ENCODE measurements at places on chromosomes 2 and 18.

- DNase-seq = no peak
These were observed 113.5 kb upstream of the TEX51 start for GRCh38 chr2:126785236-126785635.

GRCh38 chr2:70510313-70510712 is 43.3 kb downstream of the TGFA start:
- no peak for DNase-seq

- no peak for DNase-seq
These were observed 102.9 kb upstream of the CCDC195 start for GRCh38 chr2:224819075-224819474.

DNA sequence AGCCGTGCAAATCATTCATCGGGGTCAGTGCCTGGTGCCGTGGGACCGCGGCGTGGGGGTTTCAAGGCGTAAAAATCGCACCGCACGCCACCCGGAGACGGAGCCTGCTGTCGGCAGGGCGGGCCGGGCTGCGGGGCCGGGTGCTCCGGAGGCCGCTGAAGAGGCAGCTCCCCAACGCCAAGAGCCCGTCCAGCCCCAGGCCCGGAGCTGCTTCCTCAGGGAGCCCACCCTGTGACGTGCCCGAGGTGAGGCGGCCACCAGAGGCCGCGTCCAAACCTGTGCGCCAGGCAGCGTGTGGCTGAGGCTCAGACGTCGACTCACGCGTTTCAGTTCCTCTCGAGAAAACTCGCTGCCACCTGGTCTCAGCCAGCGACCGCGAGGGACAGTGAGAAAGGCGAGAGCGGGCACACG is 98.1 kb downstream of the NFATC1 start:
- no peak for DNase-seq

- DNase-seq = no peak
These were observed 87.3 kb downstream of the ACTR2 start for GRCh38 chr2:65314801-65315441.

GRCh38 chr2:64212346-64212745 is 68.1 kb upstream of the PELI1 start:
- peak; percentile 61 for DNase-seq

DNA sequence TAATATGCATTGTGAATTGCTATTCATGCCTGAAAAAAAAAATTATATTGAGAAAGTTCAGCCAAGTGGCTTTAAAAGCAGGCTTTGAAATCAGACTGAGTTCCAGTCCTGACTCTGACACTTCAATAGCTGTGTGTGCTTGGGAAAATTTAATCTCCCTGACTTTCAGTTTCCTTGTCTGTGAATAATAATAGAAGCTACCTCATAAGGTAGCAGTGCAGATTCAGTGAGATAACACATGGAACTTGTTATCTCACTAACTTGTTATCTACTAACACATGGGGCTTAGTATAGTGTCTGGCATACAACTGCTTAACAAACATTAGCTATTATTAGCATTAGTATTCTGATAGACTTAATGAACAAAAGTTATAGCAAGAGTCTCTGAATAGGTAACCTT is 14.9 kb downstream of the ALS2 start:
- DNase-seq = no peak

GRCh38 chr2:76861708-76862107 is 660.5 kb downstream of the LRRTM4 start:
- no peak for DNase-seq

- DNase-seq = no peak
These were observed 4.3 kb upstream of the SALL3 start for GRCh38 chr18:78975292-78975691.

- no peak for DNase-seq
These were observed 76.4 kb upstream of the CDKL4 start for GRCh38 chr2:39320162-39320561.

- no peak for DNase-seq
These were observed 72.3 kb downstream of the MDH1 start for GRCh38 chr2:63661076-63661475.

GRCh38 chr18:24064391-24065100 is 50.0 kb downstream of the TTC39C start:
- DNase-seq = no peak

DNA sequence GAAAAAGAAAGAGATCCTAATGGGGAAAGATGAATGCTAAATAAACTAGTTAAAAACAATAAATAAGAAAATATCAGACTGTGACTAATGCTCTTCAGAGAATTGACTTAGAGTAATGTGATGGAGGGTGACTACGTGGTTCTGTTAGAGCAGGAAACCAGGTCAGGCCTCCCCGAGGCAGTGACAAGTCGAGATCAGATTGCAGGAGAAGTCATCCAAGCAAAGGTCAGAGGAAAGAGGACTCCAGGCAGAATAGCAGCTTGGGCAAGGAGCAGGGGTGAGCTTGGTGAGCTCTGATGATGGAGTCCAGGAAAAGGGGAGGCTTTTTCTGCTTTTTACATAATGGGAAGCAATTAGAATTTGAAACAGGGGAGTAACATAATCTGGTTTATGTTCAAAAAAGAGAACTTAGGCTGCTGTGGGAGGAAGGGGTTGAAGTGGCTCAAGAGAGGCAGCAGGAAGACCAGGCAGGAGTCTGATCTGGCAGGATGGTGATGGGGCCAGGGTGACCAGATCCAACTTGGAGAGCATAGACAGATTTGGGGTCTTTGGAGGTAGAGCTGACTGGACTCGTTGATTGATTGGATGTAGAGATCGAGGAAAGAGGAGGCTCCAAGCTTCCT is 27.3 kb upstream of the ITGB6 start:
- no peak for DNase-seq

- no peak for DNase-seq
These were observed 554 bp downstream of the PFN4 start for GRCh38 chr2:24122366-24123194.

DNA sequence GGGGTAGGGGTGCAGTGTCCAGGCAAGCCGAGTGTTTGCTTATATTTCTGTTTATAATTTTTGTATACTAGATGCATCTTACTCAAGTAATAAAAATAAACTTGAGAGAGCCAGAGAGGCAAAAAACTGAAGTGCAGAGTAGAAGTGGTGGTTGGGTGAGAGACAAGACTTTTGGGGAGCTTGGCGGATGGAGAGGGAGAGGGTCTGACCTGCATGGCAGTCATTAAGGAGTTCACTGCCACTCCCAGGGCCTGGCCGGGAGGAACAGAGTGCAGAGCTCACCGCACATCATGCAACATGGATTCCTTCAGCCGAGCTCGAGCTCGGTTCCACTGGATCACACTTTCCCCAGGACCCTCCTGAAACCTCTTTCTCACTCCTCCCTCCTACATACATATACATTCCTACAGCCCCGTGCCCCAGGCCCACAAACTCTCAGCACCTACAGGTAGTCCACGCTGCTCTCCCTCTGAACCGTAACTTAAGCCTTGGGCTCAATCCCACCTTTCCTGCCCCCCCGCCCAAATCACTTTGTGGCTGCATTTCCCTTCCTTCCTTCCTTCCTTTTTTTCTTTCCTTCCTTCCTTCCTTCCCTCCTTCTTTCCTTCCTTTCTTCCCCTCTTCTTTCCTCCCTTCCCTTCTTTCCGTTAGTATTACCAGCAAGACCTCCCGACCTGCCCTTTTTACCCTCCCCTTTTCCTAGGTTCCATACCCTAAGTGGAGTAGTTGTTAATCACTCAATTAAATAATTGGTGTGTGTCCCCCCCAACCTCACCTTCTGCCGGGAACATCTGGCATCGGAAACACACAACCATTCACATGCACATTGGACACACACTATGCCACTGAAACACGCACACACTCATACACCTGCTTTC is 37.1 kb upstream of the ATP6V1B1 start:
- no peak for DNase-seq

- no peak for DNase-seq
These were observed 105.8 kb upstream of the LYPD6 start for GRCh38 chr2:149224543-149224942.

GRCh38 chr18:44961288-44961995 is 280.8 kb downstream of the SETBP1 start:
- no peak for DNase-seq

- DNase-seq = no peak
These were observed 29.9 kb upstream of the ZNF512 start for GRCh38 chr2:27552941-27553340.

DNA sequence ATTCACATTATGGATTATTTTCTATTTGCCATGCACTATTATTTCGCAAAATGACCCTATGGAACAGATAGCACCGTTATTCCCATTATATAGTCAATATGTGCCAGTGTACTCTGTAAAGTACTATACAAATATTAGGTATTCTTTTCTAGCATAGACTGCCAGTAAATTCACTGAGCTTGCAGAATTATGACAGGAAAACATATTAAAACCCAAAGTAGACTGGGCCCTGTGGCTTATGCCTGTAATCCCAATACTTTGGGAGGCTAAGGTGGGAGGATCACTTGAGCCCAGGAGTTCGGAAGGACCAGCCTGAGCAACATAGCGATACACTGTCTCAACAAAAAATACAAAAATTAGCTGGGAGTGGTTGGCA is 1.1 kb upstream of the DYM start:
- no peak for DNase-seq

GRCh38 chr2:177334940-177335543 is 57.5 kb upstream of the AGPS start:
- DNase-seq = peak; percentile 55

DNA sequence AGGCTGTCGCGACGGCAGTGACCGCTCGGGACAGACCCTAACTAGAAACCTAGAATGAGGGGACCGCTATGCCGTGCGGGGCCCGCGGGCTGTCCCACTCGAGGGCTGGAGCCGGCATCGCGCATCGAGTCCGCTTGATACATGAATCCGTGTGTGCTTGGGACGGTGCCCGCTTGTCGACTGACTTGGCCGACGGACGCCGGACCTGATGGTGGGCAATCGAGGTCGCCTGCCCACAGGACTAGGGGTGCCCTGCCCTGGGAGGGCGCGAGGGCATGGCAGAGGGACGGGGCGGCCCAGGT is 749 bp upstream of the PTMA start:
- no peak for DNase-seq

DNA sequence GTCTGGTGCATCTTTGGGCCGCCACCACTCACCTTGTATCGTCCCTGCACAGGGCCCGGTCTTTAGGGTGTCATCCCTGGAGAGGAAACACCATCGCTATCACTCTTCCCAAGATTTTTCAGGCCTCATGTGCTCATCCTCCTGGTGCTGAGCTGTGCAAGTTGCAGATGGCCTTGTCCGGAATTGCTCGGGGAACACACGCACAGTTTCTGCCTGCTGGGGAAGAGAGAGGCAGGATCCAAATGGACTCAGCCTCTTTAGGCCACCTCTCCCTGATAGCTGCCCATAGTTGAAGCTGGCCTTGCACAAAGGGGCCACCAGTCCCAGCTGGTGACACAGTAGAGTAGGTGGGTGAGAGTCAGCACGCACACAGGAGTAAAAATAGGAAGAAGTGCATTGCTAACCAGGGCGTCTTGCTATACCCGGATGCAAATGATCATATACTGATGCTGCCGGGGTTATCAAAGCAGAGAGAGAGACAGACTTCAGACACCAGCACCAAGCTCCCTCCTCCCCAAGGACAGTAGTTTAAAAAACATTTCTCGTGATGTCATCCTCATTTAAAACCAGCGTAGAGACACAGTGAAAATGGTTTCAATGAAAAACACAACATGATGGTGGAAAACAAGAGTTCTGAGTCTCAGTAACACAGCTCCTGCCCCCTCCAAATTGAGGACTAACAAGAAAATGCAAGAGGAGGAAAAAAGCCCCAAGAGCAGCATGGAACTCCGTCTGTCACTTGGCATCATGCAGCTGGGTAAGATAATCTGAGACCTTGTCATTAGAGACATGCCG is 147.5 kb upstream of the NCK2 start:
- no peak for DNase-seq

GRCh38 chr2:124763611-124764010 is 738.5 kb downstream of the CNTNAP5 start:
- DNase-seq = no peak

- no peak for DNase-seq
These were observed 293.9 kb upstream of the DCC start for GRCh38 chr18:52045946-52046675.

DNA sequence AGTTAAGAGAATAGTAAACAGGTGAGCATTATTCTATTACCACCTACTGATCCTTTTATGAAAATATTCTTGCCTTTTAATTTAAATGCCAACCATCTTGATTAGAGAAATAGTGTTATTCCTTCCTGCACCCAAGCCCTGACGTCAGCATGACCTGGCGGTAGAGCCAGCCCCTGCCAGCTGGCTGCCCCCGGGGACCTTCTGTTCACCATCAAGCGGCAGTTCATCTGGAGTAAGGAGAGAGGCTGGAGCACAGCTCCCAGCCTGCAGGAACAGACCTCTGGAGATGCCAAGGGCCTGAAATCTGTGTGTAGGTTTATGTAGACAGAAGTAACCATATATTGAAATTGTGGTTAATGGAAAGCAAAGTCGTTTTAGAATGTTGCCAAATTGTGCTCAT is 171.8 kb downstream of the GBX2 start:
- DNase-seq = no peak

DNA sequence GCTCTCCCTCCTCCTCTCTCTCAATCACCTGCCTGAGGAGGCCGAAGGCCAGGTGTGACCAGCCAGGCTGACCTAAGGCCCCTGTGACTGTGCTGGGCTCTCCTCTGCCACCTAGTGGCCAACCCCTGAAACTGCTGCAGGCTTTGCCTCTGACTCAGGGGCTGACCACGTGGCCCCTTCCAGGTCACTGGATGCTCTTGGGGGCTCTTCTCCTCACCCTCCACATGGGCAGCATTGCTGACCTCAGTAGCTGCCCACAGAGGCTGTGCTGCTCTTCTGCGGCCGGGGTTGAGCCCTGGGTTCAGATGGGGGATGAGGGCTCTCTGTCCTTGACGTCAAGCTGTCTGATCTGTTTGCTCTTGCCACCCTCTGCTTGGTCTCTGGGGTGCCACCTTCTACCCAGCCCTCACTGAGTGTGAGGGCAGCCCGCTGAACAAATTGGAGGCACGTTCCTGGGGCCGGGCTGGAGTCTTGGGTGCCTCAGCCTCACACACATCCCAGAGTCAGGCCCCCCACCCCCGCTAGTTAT is 122.7 kb downstream of the TWIST2 start:
- peak; percentile 31 for DNase-seq

DNA sequence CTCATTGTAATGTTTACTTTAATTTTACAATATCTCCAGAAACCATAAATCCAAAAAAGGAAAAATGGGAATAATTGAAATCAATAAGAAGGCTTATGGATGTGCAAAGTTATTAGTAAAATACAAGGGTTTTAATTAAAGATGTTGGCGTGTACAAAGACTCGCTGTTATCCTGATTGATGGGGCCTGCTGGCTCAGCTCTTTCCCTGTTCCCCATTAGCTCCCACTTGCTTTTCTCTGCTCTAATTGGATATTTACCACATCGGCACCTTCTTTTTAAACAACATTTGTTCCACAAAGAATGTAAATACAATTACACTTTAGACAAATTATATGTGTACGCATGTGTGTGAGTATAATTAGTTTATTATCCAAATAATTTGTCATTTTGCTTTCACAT is 796.6 kb downstream of the ERBB4 start:
- DNase-seq = no peak

DNA sequence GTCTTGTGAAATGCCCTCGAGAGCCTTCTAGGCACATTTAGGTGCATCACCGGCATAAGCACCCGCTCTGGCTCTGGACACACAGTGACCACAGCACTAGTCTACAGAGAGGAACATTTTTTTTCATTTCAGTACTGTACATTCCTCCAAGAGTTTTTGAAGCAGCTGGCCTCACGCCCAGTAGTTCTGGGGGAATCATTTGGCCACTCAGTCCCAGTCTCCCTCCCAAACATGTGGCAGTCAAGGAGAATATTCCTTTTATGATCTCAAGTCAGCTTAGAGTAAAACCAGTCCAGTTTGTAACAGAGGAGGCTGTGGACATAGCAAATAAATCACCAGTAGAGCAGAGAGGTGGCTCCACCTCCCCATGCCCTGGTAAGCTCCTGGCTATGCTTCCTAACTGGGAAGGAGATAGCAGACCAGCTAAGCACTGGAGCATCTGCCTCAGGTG is 48.1 kb downstream of the KCNE4 start:
- no peak for DNase-seq

- no peak for DNase-seq
These were observed 231.5 kb downstream of the NYAP2 start for GRCh38 chr2:225630824-225631533.

Measured in CD4-positive, alpha-beta T cell treated with Interleukin-12 subunit alpha and Interleukin-12 subunit beta, for 1 hour (primary cell).